H7 (cell line): ENCODE measurements at places on chromosomes 2 and 18. TPM values are rescaled to one million over a fixed set of nuclear protein-coding genes. Genes with fewer than 3 reads are reported as not detected.

IL36G gene
- 0.37 TPM in 1 of 2 replicates, not detected in the other for total RNA-seq

FEV gene
- not detected in 2 replicates for total RNA-seq

SH3RF3 gene
- 0.80 and 1.0 TPM in 2 replicates for total RNA-seq

COL4A4 gene
- total RNA-seq, result 0.42 and 0.67 TPM in 2 replicates

ABCG5 gene
- total RNA-seq, result not detected in 2 replicates

SPOPL gene
- 5.1 and 7.8 TPM in 2 replicates for total RNA-seq

SOWAHC gene
- total RNA-seq, result 20.1 and 27.1 TPM in 2 replicates
